Neural progenitor cell (in vitro differentiated cells): ENCODE measurements at places on chromosomes 3 and 15.

DNA sequence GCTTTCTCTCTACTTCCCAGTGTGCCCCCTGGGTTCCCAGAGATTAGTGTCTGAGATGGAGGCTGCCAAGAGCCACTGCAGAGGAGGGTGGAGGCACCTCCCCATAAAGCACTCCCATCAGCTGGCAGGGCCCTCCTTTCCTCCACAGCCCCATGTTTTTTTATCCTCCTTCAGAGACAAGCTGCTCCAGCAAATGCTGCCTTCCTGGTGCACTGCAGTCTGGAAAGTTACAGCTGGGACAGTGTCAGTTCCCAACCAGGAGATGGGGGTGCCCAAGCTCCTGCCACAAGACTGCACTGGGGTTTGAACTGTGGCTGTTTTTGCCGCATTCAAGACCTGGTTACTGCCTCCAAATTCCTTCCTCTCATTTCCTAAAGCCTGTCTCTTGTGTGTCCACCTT is 206.1 kb downstream of the CADPS start:
- peak; percentile 23 for DNase-seq

DNA sequence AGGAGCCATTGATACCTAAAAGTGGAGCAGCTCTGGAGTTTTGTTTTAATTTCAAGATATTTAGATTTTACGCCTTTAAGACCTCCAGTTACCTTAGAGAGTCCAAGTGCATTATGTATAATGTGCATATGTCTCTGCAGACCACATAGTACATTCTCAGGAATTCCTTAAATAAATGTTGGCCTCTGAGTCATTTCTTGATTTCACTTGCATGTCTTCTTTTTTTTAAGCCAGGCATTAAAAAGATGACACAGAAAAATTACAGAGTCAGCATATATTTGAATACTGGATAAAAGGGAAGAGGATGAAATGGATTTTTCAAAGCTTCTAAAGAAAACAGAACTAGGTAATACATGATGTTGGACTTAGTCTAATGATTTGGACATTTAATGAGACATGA is 125.2 kb downstream of the TMCO5A start:
- no peak for DNase-seq

- no peak for DNase-seq
These were observed 49.4 kb downstream of the DPH6 start for GRCh38 chr15:35496585-35496984.

- no peak for DNase-seq
These were observed 812.6 kb downstream of the ZPLD1 start for GRCh38 chr3:103247459-103247858.

GRCh38 chr3:75180945-75181298 is 483.2 kb upstream of the FRG2C start:
- no peak for DNase-seq

DNA sequence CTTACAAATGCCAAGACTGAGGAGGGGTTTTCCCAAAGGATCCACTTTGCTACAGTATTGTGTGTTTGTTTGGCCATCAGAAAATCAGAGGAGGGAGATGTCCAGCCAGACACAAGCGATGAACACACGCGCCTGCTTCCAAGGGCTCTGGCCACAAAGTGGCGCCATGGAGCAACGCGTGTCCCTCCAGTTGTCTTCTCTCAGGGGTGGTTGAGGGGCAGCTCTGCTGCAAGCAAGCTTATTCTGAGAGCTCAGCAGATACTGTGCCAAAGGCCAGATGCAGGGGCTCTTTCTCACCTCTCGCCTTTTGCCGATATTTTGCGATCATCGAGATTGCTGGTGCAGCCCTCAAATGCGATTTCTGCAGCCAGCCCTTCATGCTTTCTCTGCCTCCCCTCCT is 88.9 kb upstream of the OSBPL11 start:
- DNase-seq, result peak; percentile 73

GRCh38 chr15:49467746-49468480 is 44.9 kb downstream of the FGF7 start:
- no peak for DNase-seq

- DNase-seq, result no peak
These were observed 14.1 kb downstream of the GABRG3 start for GRCh38 chr15:26985050-26985449.

DNA sequence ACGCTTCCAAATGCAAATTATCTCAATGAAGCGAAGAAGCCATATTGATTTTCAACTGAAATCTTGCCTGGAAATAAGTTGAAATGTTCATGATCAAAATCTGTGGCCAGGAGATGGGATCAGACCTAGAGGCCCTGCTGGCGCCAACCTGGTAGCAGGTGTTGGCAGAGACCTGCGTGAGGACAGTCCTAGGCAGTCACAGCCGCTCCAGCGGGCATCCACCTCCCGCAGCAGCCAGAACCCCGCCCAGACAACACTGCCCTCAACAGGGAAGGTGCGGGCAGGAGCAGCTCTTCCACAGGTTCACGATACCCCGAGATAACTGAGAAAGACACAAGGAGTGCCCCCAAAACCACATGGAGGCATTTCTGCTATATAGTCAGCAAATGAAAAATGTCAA is 145.3 kb downstream of the XXYLT1 start:
- no peak for DNase-seq

GRCh38 chr3:44913868-44914468 is 39.6 kb downstream of the TGM4 start:
- peak; percentile 87 for DNase-seq

- DNase-seq, result no peak
These were observed at the start of gene CYP8B1 for GRCh38 chr3:42875325-42876151. TSS of gene CYP8B1 (minus strand) at chr3:42875879. CDS start at chr3:42875816, 63 bp downstream.

DNA sequence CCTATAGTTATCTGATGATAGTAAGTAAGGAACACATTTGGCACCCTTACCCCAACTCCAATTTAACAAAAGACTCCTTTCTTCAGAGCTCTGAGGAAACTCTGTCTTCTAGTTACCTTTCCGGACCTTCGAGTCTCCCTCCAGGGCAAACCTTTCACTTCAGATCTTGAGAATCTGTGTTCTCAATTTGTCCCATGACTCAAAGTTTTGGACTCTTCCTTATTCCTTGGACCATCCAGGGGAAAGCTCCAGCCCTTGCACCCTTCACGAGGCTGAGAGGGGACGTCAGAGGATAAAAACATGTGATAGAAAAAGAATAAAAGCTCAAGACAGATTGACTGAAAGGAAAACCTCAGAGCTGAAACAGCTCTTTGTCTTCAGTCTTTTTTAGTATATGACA is 76.9 kb downstream of the CTNNB1 start:
- no peak for DNase-seq

GRCh38 chr15:84778194-84778593 is 29.8 kb downstream of the ZNF592 start:
- DNase-seq, result no peak

DNA sequence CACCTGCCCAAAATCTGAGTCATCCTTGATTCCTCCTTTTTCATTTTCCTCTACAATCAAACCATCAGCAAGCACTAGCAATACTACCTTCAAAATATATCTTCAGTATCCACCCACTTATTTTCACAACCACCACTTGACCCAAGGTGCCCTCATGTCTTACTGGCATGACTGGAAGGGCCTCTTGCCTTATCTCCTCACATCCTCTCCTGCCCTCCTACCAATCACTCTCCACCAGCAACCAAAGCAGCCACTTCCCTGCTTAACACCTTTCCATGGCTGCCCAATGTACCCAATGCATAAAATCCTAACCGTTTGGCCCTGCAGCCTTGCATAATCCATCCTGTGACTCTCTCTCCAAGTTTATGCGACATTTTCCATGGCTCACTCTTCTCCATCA is 76.0 kb downstream of the MTHFS start:
- DNase-seq, result no peak

- DNase-seq, result no peak
These were observed 70.6 kb upstream of the STT3B start for GRCh38 chr3:31462050-31462569.
